ENCODE measurements at places on chromosomes 16 and 17. TPM values are rescaled to one million over a fixed set of nuclear protein-coding genes. Genes with fewer than 3 reads are reported as not detected.

Gene GLYR1
- total RNA-seq = 32.6 TPM

Gene CHST5
- total RNA-seq = not detected

Gene TSPOAP1
- 0.32 TPM for total RNA-seq

Gene PRAC2
- not detected for total RNA-seq

Gene GRIN2C
- total RNA-seq = not detected

Gene TMEM88
- total RNA-seq = not detected

Gene PIPOX
- not detected for total RNA-seq

Gene SF3B3
- 98.3 TPM for total RNA-seq

Gene STH
- not detected for total RNA-seq

Gene TIMP2
- 183 TPM for total RNA-seq

Gene ALDOC
- total RNA-seq = 213 TPM

Gene TMC5
- not detected for total RNA-seq

Gene LHX1
- total RNA-seq = not detected

Gene DOC2A
- total RNA-seq = not detected

Gene PRKAR1A
- 129 TPM for total RNA-seq

Gene ABAT
- 2.8 TPM for total RNA-seq

Gene CCL16
- not detected for total RNA-seq

Gene BEAN1
- 5.6 TPM for total RNA-seq

Gene TOP2A
- total RNA-seq = 34.5 TPM

Gene C16orf82
- not detected for total RNA-seq

Gene CNGB1
- total RNA-seq = not detected

Gene C16orf96
- total RNA-seq = not detected

Gene ITGB3
- total RNA-seq = 12.8 TPM

Gene ATAD5
- total RNA-seq = 0.36 TPM

Gene SLC12A3
- total RNA-seq = not detected

Gene CCT6B
- 2.4 TPM for total RNA-seq

Gene ORC6
- total RNA-seq = 7.8 TPM

Gene DNAI2
- not detected for total RNA-seq

Gene MT1G
- total RNA-seq = not detected

Gene OMG
- total RNA-seq = not detected

Gene ABCC12
- not detected for total RNA-seq

Gene MAPK8IP3
- 31.4 TPM for total RNA-seq

Gene CASKIN1
- 0.54 TPM for total RNA-seq

Gene DRC3
- total RNA-seq = 0.65 TPM

Gene MT1M
- total RNA-seq = 0.32 TPM

Gene CCDC182
- total RNA-seq = not detected

Gene EPX
- total RNA-seq = not detected

Gene JPH3
- not detected for total RNA-seq

Gene RUNDC3A
- not detected for total RNA-seq

Gene NXN
- 46.0 TPM for total RNA-seq

Gene APOBR
- total RNA-seq = not detected

Gene RMI2
- total RNA-seq = 3.4 TPM

Gene ABCC11
- total RNA-seq = not detected

Gene HDAC5
- total RNA-seq = 24.4 TPM

Data from cardiac atrium fibroblast (primary cell).